Activated naive CD8-positive, alpha-beta T cell treated with anti-CD3 and anti-CD28 coated beads for 36 hours (primary cell): ENCODE measurements at places on chromosomes 4 and X.

DNA sequence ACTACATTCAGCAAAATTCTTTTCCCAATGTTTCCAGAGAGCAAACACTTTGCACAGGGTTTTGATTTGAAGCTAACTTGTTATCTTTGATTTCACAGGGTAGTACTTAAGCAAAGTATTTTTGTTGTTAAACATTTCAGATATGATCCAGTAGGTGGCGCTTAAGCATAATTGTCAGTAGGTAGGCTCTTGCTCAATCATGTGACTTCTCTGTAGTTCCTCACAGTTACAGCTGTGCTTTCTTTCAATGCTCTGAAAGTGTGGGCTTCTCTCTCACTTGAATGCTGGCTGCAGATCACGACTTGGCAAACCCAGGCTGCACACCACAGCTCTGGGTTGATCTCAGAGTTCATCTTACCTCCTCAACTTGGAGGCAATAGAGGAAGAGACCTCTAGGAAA is 1016.5 kb downstream of the SH3BGRL start:
- DNase-seq = no peak

GRCh38 chr4:41750626-41751448 is 2.3 kb upstream of the PHOX2B start:
- no peak for DNase-seq

GRCh38 chrX:137425986-137426385 is 139.9 kb upstream of the ZIC3 start:
- DNase-seq = no peak

DNA sequence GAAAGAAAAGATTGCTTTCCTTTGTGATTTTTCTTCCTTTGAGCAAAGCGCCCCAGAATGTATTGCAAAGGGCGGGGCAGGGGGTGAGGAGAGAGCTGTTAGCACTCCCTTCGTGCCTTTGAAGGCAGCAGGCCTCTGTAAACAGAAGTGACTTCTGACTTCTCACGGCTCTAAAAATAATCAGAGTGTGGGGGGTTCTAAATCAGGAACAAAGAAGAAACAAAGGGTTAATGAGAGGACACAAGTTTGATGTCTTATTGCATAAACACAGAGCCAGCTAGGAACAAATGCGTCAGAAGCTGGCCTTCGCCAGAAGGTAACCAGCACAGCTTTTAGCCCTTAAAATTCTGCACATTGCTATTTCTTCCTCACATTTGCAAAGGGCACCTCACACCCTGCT is 626.2 kb downstream of the MID1IP1 start:
- DNase-seq = no peak

DNA sequence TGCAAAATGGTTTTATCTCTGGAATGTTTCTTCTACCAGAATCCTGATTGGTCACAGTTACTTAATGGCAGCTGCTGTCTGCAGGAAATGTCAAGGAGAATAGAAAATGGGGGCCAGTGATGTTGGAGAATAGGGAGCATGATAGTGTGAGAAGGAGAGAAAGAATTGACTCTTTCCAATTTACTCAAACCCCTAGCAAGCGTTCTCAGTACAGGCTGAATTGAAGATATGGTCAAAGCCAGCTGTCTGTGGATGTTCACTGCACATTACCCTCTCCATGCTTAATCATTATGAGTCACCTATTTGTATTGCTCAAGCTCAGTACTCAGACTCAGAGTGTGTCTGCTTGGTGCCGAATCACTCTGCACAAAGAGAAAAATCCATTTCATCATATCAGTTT is 57.8 kb upstream of the FAM47B start:
- no peak for DNase-seq

GRCh38 chr4:5638976-5639375 is 69.4 kb downstream of the EVC2 start:
- no peak for DNase-seq

- DNase-seq = no peak
Measured at GRCh38 chr4:107711831-107712230, 8.2 kb downstream of the PAPSS1 start.

DNA sequence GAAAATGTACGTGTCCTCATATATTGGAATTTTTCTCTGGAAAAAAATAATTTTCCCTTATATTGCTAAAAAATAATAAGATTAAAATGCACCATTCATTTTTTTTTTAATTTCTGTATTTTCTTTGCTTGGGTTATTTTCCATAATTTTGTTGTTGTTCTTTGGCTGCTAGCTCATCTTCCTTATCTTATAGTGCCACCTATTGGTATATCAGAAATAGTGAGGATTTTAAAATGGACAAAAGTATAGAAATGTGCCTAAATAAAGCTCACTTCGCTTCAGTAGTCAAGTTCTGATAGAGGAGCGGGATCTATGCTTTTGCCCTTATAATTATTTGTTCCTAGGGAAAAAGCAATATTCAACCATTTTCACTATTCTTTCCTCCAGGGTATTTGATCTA is 134.8 kb downstream of the NAP1L3 start:
- DNase-seq = no peak

- DNase-seq = no peak
Measured at GRCh38 chr4:153023139-153023538, 87.0 kb downstream of the FHDC1 start.

- peak; percentile 27 for DNase-seq
Measured at GRCh38 chrX:153794897-153795816, 689 bp downstream of the SSR4 start.
